GM04504 (cell line): ENCODE measurements at places on chromosomes 16 and 17.
A peak's percentile ranks its signal among the peaks of the same experiment; 100 is the strongest.

DNA sequence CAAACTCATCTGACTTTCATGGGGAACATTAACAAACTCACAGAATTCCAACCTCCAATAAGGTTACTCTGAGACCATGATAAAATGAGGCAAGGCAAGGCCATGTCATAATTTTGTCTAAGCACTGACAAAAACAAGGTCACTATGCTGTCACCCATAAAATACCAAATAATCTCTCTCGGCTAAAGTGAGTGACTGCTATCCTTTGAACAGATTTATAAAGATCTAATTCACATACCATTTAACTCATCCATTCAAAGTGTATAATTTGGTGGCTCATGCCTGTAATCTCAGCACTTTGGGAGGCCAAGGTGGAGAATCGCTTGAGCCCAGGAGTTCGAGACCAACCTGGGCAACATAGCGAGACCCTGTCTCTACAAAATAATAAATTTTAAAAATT, 20.6 kb upstream of the CA4 start:
- no peak for DNase-seq

DNA sequence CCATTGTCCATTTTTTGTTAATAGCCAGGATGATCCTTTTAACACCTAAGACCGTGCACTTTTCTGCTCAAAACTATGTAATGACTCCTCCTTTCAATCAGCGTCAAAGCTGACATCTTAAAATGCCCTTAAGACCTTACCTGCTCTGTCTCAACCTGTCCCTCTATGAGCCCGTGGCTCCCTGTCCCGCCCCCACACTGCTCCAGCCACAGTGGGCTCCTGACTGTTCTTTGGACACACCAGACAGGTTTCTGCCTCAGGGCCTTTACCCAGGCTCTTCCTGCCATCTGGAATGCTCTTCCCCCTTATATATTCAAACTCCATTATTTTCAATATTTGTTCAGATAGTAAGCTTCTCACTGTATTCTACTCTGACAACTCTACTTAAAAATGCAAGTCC, 14.1 kb downstream of the CDRT15 start:
- no peak for DNase-seq

- DNase-seq = no peak
Measured at GRCh38 chr16:12375046-12375740, 398.7 kb downstream of the SNX29 start.

DNA sequence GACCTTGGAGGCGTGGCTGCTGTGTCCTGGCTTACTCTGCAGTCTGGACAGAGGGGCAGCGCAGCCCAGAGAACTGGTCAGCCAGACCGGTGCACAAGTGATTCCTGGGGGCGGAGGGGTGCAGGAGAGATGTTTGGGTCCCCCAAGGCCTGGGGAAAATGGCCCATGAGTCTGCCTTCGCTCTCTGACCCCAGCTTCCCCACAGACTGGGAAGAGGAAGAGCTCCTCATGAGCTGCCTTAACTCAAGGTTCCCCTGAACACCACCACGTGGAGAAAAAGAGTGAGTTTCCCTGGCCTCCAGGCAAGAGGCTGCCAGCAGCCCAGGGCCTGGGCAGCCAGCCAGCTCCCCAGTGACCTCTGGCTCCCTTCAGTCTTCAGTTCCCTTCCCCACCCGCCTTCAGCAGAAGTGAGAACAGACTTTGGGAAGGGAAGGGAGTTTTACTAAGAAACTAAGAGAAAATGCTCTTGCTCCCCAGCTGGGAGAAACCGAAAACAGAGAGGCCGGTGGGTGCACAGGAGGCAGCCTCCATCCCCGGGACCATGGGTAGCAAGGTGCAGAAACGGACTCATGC, 2.0 kb upstream of the C17orf99 start:
- DNase-seq = peak; percentile 27

GRCh38 chr16:88584676-88585075, 14.5 kb downstream of the ZC3H18 start:
- no peak for DNase-seq

DNA sequence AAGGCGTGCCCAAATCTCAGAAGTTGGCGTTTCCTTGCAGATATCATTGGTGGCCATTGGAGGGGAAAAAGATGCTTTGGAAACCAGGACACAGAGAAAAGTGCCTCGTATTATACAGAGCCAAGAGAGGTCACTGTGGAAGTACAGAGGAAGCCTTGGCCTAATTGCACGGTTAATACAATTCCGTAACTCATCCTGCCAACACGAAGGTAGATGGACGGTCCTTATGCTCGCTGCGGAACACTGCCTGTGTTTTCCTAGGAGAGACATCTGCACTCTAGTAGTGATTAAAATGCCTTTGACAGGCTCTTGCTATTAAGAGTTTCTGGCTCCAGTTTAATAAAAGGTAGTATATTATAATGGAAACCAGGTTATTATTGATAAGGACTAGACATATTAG, 536.4 kb downstream of the WWOX start:
- no peak for DNase-seq

DNA sequence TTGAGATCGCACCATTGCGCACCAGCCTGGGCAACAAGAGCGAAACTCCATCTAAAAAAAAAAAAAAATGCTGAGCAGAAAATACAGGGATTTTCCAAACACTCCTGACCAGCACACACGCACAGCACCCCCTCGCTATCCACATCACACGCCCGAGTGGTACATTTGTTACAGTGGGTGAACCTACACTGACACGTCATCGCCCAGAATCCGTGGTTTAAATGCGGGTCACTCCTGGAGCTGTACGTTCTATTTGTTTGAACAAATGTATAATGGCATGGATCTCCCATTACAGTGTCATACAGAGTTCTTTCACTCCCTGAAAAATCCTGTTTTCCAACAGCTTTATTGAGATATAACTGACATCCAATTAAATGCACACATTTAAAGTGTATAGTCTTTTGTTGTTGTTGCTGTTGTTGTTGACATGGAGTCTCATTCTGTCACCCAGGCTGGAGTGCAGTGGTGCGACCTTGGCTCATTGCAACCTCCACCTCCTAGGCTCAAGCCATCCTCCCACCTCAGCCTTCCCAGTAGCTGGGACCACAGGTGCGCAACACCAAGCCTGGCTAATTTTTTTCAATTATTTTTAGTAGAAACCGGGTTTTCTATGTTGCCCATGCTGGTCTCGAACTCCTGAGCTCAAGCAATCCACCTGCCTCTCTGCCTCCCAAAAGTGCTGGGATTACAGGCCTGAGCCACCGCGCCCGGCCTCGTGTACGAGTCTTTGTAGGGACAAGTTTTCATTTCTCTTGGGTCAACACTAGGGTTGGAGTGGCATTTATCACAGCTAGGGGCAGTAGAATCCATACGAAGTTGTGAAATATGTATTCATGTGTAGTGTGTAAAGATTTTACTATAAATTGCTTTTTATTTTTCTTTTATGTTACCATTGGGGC, 4.4 kb upstream of the CARHSP1 start:
- DNase-seq = no peak

DNA sequence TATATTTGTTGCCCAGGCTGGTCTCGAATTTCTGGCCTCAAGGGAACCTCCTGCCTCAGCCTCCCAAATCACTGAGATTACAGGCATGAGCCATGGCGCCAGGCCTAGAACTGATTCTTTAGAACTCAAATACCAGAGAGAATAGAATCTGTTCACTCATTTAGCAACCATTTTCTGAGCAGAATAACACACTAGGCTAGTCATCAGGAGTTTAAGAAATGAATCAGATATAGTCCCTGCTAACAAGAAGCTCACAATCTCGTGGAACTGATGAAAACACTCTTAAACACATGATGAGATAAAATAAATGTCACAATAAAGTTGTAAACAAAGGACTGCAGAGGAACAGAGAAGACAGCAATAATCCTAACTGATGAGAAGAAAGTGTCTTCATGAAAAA, 55.8 kb upstream of the ADCY9 start:
- DNase-seq = peak; percentile 41

DNA sequence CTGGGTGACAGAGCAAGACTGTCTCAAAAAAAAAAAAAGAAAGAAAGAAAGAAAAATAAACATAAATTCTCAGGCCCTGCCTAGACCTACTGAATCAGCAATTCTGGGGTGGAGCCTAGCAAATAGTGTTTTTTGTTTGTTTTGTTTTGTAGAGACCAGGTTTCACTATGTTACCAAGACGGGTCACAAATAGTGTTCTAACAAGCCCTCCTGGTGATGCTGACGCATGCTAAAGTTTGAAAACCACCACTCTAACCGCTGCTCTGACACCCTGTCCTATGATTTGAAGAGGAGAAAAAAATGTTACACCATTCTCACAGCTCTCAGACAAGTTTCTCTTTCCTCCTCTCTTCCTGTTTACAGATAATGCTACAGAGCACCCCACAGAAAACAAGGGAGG, 1.5 kb downstream of the MRPL10 start:
- DNase-seq = no peak

GRCh38 chr16:77674888-77675287, 47.4 kb upstream of the NUDT7 start:
- DNase-seq = no peak

- DNase-seq = no peak
Measured at GRCh38 chr17:37294888-37295287, 80.9 kb upstream of the C17orf78 start.

DNA sequence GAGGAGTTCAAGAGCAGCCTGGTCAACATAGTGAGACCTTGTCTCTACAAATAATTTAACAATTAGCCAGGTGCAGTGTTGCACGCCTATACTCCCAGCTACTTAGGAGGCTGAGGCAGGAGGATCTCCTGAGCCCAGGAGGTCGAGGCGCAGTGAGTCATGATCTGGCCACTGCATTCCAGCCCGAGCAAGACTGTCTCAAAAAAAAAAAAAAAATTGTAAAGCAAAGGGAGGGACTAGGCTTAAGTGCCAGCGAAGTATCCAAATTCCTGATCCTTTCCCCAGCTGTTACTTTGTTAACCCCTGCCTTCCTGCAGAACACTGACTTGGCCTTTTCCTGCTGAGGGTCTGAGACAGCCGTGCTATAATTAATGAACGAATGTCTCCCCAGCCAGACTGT, 2.7 kb downstream of the GDPD3 start:
- DNase-seq = no peak

GRCh38 chr16:10256784-10257641, 74.8 kb upstream of the GRIN2A start:
- peak; percentile 2 for DNase-seq

DNA sequence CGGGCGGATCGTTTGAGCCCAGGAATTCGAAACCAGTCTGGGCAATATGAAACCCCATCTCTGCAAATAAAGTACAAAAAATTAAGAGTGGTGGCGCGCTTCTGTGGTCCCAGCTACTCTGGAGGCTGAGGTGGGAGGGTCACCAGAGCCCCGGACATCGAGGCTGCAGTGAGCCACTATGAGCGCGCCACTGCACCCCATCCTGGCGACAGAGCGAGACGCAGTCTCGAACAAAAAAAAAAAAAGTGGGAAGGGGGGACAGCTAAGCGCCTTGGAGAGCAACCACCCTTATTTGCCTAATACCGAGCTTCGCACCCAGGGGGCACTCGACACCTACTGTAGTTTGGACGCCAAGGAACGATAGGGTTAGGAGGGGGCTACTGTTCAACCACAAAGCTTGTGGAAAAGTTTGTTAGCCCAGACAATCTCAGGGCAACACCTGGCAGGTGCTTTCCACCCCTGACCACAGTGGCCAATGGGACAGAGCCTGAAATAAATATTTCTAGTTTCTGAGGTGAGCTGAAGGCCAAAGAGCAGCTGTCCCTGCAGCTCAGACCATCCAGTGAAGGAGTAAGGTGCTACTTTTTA, 847 bp upstream of the PSMC3IP start:
- no peak for DNase-seq

DNA sequence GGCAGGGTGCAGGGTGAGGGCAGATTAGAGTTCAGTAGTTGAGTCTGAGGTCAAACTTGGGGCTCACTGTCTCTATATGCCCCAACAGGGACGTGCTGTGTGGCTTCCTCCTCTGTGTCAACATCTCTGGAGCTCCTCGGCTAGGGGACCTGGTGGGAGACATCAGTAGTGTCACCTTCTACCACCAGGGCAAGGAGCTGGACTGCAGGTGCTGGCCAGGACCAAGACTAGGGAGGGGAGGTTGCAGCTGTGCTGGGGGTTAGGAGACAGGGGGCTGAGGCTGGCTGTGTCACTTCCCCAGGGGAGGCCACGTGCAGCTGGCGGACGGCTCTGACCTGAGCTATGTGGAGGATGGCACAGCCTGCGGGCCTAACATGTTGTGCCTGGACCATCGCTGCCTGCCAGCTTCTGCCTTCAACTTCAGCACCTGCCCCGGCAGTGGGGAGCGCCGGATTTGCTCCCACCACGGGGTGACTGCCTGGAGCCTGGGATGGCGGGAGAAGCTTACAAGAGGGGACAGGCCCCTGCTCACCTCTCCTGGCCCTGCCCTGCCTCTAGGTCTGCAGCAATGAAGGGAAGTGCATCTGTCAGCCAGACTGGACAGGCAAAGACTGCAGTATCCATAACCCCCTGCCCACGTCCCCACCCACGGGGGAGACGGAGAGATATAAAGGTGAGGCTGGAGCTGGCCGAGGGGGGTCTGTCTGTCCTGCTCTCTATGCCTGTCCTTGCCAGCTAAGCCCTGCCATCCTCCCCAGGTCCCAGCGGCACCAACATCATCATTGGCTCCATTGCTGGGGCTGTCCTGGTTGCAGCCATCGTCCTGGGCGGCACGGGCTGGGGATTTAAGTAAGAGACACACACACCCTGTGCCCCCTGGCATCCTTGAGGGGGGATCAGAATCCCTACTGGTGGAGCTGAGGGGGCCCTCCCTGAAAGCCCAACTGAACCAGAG, 18.9 kb downstream of the ADAM11 start:
- no peak for DNase-seq

- DNase-seq = no peak
Measured at GRCh38 chr17:35089586-35090296, 26.2 kb upstream of the RFFL start.

GRCh38 chr17:35900280-35900679, 20.1 kb upstream of the CCL5 start:
- no peak for DNase-seq

GRCh38 chr17:21131137-21131536, 4.4 kb downstream of the DHRS7B start:
- DNase-seq = no peak

DNA sequence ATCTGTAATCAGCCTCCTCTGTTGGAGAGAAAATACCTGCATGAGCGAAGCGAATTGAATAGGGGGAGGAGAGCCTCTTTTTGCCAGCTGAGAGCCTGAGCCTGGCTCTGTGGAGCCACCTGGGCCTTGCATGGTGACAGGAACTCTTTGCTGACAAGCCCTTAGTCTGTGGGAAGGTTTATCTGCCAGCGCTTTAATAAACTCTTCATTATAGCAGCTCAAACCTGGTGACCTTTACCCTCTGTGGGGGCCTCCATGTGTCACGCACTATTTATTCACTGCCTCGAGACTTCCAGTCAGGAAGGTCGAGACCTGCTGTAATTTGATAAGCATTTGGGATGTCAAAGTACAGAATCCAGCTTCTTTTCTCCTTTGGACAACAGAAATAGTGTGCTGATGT, 282.6 kb downstream of the CBLN1 start:
- no peak for DNase-seq
